ENCODE measurements at places on chromosomes 2 and 18.

- DNase-seq = no peak
These were observed 113.6 kb upstream of the ATP8B1 start for GRCh38 chr18:57916684-57917083.

GRCh38 chr2:149562324-149562723, 25.3 kb downstream of the MMADHC start:
- no peak for DNase-seq

GRCh38 chr2:121689356-121689755, 40.1 kb upstream of the CLASP1 start:
- peak; percentile 99 for DNase-seq

GRCh38 chr2:119753041-119753929, 6.4 kb upstream of the PTPN4 start:
- peak; percentile 68 for DNase-seq

GRCh38 chr2:128380061-128380889, 61.6 kb upstream of the HS6ST1 start:
- DNase-seq = no peak

GRCh38 chr2:113757138-113757657, 756 bp upstream of the SLC35F5 start:
- DNase-seq = peak; percentile 52

- DNase-seq = no peak
These were observed 1320.3 kb upstream of the LRRTM1 start for GRCh38 chr2:81624825-81625224.

- no peak for DNase-seq
These were observed 476.8 kb upstream of the CELF4 start for GRCh38 chr18:38042211-38042890.

DNA sequence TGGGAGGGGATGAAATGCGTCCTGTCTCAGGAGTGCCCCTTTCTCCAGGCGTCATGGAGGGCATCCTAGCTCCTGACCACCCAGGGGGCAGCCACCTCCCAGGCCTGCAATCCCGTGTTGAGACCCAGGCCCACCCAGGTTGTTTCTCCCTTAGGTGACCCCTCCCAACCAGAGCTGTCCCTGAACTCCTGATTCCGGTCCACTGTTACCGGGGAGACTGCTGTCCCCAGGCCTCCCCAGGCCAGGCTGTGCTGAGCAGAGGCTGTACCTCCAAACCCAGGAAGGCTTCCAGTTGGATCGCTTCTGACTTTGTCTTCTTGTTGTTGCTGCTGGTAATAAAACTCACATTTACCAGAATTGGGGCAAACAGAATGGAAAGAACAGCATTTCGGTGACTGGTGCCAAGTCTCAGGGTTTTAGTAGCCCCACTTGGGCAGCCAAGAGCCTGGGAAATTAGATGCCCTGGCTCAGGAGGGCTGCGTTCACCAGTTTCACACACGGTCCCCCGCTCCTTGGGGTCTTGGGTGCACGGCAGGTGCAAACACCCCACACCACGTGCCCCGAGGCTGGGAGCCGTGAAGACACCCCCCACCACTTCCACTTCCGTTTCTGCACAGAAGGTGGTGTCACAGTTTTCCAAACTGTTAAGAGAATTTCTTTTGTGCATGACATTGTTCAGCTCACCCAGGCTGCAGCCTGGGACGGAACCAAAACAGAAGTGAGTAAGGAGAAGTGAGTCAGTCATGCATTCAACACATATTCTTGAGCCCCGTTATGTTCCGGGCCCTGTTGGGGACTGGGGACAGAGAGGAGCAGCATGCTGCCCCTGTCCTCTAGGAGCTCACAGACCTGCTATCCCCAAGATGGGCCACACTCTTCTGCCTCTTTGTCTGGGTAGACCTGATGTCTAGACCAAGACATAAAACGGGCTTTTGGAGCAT, 29.4 kb downstream of the ITM2C start:
- no peak for DNase-seq

DNA sequence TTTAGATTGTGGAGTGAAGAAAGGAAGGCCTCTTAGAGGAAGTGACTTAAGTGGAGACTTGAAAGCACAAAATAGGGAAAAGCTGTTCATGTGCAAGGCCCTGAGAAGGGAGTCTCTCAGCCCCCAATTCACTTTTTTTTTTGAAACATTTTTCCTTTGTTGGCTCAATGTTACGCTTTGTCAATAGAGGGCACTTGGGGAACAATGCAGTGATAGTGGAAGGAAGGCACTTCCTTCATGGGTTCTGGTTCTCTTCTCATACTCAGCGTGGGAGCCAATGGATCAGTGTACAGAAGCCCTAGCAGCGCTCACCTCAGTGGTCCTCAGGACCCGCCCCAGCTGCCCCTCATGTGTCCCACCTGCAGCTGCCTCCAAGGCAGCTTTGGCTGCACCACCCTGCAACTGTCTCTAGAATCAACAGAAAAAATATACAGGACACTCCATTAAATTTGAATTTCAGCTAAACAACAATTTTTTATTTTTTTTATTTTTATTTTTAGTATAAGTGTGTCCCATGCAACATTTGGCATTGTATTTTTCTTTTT, 8.6 kb upstream of the C2orf42 start:
- no peak for DNase-seq

DNA sequence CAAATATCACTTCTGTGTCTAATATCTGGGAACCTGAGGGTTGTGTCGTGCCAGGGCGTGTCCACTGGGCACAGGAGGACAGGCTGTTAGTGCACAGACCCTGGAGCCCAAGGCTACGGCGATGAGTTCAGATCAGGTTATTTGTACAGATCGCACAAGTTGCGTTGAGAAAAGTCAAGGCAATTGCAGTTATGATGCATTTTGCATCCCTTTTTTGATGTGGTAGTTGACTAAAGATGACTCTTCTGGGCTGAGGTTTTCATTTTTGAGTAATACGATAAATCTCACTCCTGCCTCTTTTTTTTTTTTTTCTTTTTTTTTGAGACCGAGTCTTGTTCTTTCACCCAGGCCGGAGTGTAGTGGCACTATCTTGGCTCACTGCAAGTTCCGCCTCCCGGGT, 7.2 kb downstream of the RBFA start:
- DNase-seq = no peak

DNA sequence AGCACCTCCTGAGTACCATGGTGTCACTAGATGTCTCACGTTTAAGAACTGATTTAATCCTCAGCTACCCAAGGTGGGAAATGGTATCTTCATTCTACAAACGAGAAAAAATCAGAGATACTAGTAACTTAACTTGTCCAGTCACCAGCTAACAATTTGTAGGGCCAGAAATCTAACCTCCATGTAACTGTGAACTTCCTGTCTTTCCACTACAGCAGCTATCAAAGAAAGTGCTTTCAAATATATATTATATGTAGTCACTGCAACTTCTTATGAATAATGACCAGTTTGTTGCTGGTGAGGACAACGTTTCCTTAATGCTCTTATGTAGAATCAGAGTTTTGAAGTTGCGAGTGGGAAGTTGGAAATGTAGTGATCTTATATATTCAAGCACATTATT, 1.9 kb downstream of the REV1 start:
- DNase-seq = no peak

GRCh38 chr18:57435846-57436190, 644 bp downstream of the ONECUT2 start:
- peak; percentile 56 for DNase-seq

DNA sequence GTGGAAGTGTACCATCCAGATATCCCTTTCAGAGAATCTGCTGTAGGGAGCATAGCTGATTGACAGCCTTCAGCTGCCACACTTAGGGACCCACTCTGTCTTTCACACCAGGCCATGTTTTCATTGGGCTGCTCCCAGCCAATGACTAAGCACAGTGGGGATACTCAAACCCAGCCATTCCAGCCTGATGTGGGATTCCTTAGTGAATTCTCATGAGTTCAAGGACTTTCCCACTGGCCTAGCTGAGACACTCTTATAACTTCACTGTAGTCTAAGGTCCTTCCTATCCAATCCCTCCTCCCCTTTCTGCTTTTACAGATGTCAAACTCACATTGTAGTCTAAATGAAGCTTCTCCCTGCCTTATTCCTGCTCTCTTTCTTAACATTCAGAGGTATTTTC, 201.2 kb downstream of the PIK3C3 start:
- no peak for DNase-seq

GRCh38 chr18:79528846-79529245, 133.1 kb downstream of the NFATC1 start:
- DNase-seq = peak; percentile 59

- DNase-seq = no peak
These were observed 290.8 kb upstream of the MYT1L start for GRCh38 chr2:2621855-2622254.

- no peak for DNase-seq
These were observed 1.1 kb upstream of the GBX2 start for GRCh38 chr2:236169151-236169721.

DNA sequence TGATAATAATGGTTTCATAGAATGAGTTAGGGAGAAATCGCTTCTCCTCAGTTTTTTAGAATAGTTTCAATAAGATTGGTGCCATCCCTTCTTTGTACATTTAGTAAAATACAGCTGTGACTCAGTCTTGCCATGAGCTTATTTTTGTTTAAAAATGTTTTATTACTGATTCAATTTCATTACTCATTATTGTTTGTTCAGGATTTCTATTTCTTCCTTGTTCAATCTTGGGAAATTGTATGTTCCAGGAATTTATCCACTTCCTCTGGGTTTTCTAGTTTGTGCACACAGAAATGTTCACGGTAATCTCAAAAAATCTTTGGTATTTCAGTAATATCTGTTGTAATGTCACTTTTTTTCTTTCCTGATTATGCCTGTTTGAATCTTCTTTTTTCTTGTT, 371.5 kb upstream of the SETBP1 start:
- no peak for DNase-seq

- no peak for DNase-seq
These were observed 12.9 kb downstream of the TMEM247 start for GRCh38 chr2:46492301-46492700.

DNA sequence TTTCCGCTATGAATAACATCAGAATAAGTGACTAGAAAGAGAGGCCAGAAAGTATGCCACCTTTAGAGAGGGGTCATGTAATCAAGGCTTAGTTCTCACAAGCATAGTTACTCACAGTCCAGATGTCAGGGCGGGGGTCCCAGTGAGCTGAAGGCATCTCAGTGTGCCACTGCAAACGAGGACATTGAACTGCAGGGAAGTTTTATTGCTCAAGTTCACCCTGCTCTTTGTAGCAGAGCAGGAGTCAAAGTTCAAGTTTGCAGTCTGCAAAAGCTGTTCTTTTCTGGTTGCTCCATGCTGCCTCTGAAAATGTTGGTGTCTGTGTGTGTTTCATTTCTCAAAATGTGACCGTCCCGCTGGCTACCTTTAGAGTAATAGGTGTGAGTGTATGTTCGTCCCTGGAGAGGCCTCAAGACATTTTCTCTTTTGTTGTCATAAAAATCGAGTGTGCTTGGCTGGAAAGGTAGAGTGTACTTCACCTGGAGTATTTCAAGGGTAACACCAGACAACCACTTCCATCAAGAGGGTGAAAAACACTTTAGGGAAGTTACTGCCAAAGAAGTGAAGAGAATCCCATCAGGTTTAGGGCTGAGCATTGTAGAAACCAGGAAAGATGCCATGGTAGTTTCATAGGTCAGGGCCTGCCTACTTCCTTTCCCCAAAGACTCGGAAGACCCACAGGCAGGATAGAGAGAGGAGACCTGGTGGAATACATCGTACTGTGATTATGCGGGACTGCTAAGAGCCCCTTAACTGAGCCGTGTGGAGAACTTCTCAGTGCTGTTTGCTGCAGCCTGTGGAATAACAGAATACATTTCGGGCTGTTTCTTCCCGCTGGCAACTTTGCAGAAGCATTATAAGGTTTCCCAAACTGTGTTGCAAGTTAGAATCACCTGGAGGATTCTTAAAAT, 89.9 kb downstream of the LYPD6 start:
- DNase-seq = no peak

DNA sequence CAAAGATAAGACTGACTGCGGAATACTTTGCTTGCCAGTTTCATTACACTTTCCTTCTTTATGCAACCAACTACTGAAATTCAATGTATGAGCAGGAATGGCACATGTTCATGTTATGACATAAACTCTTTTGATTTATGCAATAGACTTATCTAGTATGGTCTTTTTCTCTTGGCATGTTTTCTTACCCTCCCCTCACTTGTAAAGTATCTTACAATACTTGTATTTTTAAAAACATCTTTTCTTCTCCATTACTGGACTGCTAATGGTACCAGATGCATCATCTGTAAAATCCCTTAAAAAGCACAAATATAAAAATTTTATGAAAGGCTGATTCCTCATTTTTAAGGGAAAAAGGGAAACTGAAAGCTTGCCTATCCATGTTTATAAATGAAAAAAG, 373.8 kb downstream of the ZEB2 start:
- DNase-seq = no peak

DNA sequence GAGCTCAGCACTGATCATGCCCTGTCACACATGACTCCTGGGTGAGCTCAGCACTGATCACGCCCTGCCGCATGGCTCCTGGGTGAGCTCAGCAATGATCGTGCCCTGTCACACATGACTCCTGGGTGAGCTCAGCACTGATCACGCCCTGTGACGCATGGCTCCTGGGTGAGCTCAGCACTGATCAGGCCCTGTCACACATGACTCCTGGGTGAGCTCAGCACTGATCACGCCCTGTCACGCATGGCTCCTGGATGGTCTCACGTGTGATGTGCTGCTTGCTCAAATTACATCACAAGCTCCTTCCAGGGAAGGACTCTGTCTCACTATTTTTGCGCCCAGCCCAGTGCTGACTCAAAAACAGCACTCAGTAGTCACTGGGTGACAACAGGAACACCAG, 258.0 kb downstream of the HDAC4 start:
- no peak for DNase-seq

- DNase-seq = no peak
These were observed 530.6 kb downstream of the CCDC85A start for GRCh38 chr2:56714400-56714799.

- no peak for DNase-seq
These were observed 287.7 kb downstream of the NBAS start for GRCh38 chr2:15273452-15273851.

- peak; percentile 62 for DNase-seq
These were observed 32.6 kb upstream of the SPAG16 start for GRCh38 chr2:213251618-213252017.

- DNase-seq = peak; percentile 50
These were observed 41.6 kb downstream of the PKDCC start for GRCh38 chr2:42089340-42089925.

- DNase-seq = no peak
These were observed 148.4 kb downstream of the ZNF516 start for GRCh38 chr18:76346490-76347130.

GRCh38 chr18:78165525-78165924, 814.1 kb upstream of the SALL3 start:
- DNase-seq = peak; percentile 62

DNA sequence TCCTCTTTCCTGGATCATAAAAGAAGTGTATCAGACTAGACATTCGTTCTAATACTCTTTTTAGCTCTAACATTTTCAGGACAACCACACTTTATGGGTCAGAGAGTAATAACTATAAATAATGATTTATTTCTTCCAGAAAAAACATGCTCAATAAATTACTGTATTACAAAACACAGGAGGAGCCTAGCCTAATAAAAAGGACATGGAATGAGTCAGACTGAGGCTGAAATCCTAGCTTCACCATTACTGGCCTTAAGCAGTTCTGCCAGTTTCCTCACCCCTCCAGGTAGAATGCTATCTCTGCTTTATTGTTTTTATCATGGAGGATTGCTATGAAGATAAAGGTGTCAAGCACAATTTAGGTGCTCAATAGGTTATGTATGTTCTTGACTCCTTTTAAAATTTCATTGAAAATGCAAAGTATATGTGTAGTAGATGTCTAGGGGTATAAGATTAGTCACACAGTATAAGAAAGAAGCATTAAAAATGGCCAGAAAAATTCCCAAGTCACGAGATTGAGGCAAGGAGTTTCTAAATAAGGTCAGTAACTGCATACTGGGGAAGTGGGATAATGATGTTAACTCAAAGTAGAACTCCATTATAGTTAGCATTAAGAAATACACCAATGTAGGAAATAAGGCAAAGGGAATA, 105.5 kb upstream of the NEUROD1 start:
- no peak for DNase-seq
